Activated CD8-positive, alpha-beta T cell treated with anti-CD3 and anti-CD28 coated beads for 36 hours (primary cell): ENCODE measurements at places on chromosomes 12 and 14.
A peak's percentile ranks its signal among the peaks of the same experiment; 100 is the strongest.

DNA sequence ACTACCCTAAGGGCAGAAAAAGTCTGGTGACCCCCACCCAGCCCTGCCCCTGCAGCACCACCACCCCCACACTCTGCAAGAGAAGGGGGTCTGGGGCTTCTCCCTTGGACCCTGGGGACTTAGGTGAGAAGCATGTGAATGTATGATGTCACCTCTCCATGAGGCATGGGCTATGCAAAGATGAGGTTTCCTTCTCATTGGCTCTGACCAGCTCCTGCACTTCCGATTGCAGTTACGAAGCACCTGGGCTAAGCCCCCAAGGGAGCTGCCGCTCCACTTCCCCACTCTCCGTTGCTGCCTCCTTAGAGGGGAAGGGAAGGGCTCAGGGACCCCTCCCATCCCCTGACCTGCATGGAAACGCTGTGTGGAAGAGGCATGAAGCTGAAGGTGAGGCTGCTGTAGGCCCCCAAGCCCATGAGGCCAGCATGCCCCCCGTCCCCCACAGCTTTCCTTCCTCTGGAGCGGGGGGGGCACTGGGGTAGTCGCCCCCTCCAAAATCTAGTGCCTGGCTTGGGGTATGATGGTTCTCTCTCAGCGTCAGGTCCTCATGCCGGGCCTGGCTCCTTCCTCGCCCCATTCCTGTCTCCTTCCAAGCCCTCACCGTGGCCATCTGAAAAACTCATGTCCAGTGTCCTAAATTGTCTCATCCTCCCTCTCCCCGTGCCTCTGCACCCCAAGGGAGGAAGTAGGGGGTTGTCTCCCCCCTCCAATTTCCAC lies 5.5 kb upstream of the DDX23 start:
- DNase-seq = no peak

DNA sequence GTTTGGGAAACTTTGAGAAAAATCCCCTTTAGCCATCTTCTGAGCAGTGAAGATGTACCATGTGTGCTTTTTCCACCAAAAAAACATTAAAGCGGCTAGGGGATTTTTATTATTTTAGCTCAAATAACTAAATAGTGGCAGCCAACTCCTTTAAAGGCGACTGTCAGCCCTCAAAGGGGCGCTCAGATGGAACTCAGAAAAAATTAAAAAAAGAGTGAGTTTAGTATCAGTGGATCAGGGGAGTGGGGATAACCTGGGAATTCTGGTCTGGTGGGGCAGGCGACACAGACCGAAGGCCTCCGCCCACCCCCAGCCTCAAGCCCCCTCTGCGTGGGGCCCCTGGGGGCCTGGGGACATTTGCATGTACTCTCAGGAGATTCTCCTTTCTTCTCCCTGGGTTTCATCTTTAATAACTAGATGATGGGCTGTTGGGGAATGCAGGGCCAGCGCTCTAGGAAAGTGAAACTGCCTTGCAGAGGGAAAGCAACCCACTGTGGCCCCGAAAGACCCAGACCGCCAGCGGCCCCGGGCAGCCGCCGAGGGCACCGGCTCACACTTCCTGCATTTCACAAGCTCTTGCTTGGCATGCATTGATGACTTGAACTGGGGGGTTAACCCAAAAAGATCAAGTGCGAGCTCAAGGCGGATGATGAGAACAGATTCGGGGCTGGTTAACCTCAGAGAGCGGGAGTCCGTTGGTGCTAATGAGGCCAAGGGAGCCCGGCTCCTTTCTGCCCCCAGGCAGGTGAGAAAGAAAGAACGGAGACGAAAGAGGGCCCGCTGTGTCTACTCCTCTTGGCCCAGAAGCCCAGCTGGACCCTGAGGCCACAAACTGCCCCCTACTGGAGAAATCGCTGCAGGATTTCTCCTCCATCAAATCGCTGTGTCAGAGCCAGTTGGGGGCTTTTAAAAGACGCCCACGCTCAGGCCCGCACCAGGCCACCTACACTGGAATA lies 7.3 kb upstream of the BATF start:
- DNase-seq = peak; percentile 66

- DNase-seq = no peak
Measured at GRCh38 chr12:61414470-61414869, 845.7 kb upstream of the USP15 start.

GRCh38 chr12:54631551-54631950 lies 3.1 kb downstream of the LACRT start:
- no peak for DNase-seq

DNA sequence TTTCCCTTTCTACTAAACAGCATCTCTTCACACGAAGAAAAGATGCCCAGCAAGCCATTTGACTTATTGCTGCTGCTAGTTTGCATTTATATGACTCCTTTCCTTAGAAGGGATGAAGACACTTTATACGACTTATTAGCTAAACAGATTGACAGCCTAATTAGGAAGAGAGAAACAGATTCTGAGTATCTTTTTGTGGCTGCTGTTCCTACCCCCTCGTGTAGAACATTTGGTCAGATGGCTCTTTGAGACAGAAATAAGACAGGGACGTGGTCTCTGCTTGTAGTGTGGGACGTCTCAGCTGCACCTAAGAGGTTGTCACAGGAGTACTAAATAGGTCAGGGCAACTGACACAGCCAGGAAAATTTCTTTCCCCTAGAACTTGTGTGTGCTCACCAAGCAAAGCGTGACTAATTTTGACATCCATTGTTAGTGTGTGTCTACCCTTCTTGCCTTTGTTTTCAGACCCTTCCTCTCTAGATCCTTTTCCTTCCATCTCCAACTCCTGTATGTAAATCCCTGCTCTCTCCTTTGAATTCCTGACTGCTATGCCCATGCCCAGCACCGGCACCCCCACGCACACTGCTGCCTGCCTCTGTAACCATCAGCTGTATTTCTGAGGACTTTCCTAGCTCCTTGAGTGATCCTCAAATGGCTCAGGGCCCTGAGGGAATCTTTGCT lies 83.2 kb downstream of the DAD1 start:
- no peak for DNase-seq

DNA sequence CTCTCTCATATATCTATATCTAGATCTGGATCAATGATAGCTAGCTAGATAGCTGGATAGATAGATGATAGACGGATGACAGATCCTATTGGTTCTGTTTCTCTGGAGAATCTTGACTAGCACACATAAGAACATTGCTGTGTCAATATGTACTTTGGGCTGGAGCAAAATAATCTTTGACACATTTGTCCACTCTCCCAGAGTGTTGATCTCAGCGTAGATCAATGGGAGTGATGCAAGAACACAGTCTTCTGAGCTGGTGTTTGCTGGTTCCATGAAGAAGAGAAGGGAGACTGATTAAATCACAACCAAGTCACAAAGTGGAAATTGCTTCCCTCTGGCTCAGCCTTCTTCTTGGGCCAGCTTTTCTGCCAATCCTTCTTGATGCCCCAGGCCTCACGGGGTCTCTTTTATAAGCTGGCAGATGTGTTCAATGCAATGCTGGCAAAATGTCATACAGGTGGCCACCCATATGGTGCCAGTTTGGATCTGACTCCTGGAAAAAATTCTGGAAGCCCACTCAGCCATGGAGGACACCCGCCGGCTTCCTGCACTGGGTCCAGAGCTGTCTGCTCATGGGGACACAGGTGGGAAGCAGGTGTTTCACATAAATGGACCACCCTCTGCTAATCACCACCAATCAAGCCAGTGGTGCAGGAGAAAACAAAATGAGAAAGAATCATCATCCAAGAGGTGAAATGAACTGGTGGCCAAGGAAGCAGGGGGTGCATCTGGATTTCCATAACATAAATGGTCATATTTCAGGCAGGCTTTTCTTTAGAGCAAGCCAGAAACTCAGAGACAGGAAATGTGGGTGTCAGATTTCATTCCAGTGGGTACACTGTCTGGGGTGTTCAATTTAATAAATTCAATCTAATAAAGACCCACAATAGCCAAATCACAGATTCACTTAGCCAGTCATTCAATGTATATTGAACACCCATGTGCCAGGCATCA lies 310.3 kb downstream of the DPF3 start:
- DNase-seq = no peak
